ENCODE measurements at places on chromosomes 2 and 18.

- DNase-seq = no peak
These were observed 163.2 kb downstream of the WDPCP start for GRCh38 chr2:63425079-63425416.

GRCh38 chr2:2046497-2046896 is 284.6 kb downstream of the MYT1L start:
- DNase-seq = no peak

- no peak for DNase-seq
These were observed 625.6 kb downstream of the EPHA4 start for GRCh38 chr2:220946552-220946951.

GRCh38 chr2:109266998-109267854 is 138.2 kb downstream of the SH3RF3 start:
- DNase-seq = no peak

DNA sequence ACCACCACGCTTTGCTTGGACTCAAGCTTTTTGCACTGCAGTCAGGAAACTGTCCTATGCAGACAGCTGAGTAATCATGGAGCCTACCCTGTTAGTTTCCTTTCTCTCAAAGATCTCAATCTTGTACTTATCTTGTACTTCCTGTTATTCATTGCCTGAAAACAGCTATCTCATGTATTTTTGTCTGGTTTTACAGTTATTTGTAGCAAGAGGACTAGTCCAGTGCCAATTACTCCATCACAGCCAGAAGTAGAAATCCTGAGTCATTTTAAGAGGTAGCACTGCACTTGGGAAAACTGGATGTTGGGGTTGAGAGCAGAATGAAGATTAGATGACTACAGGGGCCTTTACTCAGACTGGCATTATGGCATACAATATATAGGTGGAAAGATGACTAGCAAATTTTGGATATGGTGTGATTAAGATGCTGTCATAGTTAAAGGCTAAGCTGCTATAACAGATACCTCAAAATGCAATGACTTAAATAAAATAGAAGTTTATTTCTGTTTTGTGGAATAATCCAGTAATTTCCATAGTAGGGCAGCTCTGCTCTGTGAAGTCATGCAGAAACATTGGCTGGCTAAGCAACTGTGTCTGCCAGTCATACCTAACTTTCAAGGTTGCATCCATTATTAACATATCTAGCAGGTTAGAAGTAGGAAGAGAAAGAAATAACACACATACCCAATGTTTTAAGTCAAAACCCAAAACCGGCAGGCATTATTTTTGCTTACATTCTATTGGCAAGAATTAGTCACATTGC is 21.1 kb upstream of the CHMP3 start:
- DNase-seq = no peak

- DNase-seq = no peak
These were observed 103.4 kb downstream of the DYSF start for GRCh38 chr2:71556692-71557250.

DNA sequence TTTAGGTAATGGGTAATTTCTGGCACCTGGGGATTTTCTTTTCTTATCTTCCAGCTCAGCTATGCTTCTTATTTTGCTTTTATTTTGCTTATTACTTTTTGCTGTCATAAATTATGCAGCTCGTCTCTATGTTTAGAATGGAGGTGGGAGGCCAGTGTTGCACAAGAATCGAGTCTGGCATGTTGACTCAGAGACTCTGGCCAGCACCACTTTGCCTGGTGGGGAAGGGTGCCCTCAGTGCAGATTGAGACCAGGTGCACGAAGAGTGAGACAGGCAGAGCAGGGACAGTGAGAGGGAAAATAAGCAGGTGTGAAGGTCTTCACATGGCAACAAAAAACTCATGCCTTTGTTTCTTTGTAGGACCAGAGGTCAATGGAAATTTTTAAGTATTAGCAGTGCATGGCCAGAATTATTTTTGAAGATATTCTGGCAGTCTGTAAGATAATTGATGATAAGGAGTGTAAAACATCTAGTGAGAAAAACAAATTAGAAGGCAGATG is 59.2 kb upstream of the SLC5A7 start:
- no peak for DNase-seq

DNA sequence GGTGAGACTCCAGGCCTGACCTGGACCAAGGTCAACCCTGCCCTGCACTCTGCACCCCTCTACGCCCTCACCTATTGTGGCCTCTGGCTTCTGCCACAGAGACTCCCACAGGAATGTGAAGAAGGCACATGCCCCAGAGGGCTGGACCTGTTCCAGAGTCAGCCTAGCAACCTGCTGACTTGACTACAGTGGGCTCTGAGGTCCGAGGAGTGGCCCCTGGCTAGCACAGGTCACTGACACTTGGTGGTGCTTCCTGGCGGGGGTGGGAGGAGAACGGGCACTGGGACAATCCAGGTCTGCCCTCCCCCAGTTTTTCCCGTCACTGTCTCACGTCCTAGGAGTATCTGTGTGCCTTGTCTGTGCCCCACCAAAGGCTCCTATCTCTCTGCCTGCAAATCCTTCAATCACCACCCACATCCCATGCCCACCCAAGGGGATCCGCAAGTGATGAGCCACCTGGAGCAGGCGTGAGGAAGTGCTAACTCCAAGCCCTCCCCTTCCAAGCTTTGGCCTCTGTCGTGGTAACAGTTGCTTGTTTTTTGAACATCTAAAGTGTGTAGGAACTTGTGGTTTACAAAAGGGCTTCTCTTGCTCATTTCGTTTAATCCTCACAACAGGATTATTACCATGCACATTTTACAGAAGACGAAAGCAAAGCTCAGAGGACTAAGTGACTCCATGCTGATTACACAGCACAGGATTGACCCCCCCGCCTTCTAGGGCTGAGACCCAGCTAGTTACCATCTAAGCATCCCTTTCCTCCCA is 86.2 kb downstream of the MCFD2 start:
- no peak for DNase-seq

- DNase-seq = no peak
These were observed 373.1 kb downstream of the CMPK2 start for GRCh38 chr2:6492573-6492972.

GRCh38 chr2:222310747-222311318 is 12.0 kb upstream of the PAX3 start:
- DNase-seq = no peak

GRCh38 chr2:102025016-102025501 is 33.3 kb downstream of the IL1R2 start:
- DNase-seq = no peak

GRCh38 chr2:172919732-172920131 is 155.9 kb upstream of the MAP3K20 start:
- DNase-seq = no peak

- peak; percentile 49 for DNase-seq
These were observed 49.0 kb downstream of the SETBP1 start for GRCh38 chr18:44729631-44730101.

GRCh38 chr18:44796429-44797428 is 116.0 kb downstream of the SETBP1 start:
- no peak for DNase-seq

- DNase-seq = no peak
These were observed 37.6 kb upstream of the TAF1B start for GRCh38 chr2:9805435-9806297.

- no peak for DNase-seq
These were observed 201.5 kb upstream of the BOD1L2 start for GRCh38 chr18:56945171-56946083.

GRCh38 chr2:219029829-219030165 is 11.5 kb downstream of the CFAP65 start:
- DNase-seq = peak; percentile 71

DNA sequence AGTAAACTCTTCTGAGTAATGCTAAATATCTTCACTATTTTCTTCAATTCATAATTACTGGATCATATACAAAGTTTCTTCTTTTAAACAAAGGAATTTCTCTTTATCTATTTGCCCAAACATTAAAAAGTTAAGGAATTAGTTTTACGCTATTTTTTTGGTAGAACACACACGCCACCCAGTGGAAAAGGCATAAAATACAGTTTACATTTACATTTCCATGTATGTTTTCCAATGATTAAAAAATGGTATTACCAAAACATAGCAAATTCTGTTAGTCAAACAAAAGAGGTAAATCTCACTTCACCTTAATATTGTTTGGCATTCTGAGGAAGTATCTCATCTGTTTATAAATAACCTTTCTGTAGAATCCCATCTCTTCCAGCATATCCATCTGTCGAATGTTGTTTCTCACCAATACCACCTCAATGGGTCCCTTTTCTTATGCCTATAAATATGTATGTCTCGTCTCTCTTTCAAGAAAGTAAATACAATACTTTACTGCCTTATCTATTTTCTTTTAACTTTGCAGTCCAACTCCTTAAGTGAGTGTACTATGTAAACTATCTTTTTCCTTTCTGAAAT is 7.2 kb downstream of the BOLL start:
- no peak for DNase-seq

DNA sequence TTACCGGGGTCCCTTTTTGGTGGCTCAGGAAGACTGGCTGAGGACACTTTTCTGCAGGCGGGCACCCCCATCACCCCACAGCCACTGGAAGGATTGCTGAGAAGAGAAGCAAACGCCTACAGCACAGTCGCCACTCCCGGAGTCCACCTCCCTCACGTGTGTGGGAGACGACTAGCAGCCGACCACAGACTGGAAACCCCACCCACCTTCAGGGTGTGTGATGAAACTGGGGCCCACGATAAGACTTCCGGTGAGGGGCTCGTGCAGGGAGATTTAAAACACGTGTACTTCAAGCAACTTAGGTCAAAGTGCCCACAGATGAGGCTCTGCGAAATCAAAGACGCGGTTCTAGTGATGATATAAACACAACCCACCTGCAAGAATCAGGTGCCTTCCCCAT is 26.3 kb downstream of the MBP start:
- peak; percentile 83 for DNase-seq

DNA sequence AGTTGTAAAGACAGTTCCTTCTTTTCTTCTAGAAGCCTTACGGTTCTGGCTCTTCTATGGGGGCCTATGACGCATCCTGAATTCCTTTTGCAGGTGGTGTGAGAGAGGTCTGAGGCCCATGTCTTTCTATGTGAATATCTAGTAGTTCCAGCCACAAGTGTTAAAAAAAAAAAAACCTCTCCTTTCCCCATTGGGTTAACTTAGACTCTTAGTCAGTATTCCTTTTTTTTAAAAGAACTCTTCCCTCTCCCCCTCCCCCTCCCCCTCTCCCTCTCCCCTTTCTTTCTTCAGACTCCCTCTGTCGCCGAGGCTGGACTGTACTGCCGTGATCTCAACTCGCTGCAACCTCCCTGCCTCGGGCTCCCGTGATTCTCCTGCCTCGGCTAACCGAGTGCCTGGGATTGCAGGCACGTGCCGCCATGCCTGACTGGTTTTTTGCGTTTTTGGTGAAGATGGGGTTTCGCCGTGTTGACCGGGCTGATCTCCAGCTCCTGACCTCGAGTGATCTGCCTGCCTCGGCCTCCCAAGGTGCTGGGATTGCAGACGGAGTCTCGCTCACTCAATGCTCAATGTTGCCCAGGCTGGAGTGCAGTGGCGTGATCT is 11.4 kb upstream of the CIDEA start:
- no peak for DNase-seq

GRCh38 chr2:180705551-180705950 is 274.9 kb upstream of the UBE2E3 start:
- no peak for DNase-seq

- no peak for DNase-seq
These were observed 84.2 kb downstream of the MALT1 start for GRCh38 chr18:58755304-58756010.

DNA sequence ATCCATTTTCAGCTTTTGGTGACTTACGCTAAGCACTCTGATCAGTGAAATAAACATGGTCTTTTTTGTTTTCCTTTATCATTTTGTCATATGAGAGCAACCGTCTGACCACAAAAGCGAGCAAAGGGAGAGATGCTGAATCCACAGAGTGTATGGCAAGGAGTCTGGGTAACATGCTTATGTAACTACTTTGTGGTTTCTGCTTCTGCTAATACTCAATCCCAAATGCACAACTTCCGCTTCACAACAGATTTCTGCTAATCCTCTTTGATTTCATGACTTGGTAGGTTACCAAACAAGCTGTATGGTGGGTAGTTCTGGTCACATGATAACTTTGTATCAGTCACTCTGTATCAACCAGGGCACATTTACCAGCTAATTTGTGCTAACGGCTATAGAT is 908.4 kb upstream of the CRIM1 start:
- no peak for DNase-seq

- no peak for DNase-seq
These were observed 82.8 kb downstream of the INHBB start for GRCh38 chr2:120428748-120429147.

- no peak for DNase-seq
These were observed 292.7 kb upstream of the SLC39A10 start for GRCh38 chr2:195364015-195364965.

GRCh38 chr2:217993138-217993537 is 9.7 kb downstream of the TNS1 start:
- DNase-seq = no peak

GRCh38 chr18:63831080-63831788 is 56.0 kb downstream of the SERPINB7 start:
- DNase-seq = no peak

DNA sequence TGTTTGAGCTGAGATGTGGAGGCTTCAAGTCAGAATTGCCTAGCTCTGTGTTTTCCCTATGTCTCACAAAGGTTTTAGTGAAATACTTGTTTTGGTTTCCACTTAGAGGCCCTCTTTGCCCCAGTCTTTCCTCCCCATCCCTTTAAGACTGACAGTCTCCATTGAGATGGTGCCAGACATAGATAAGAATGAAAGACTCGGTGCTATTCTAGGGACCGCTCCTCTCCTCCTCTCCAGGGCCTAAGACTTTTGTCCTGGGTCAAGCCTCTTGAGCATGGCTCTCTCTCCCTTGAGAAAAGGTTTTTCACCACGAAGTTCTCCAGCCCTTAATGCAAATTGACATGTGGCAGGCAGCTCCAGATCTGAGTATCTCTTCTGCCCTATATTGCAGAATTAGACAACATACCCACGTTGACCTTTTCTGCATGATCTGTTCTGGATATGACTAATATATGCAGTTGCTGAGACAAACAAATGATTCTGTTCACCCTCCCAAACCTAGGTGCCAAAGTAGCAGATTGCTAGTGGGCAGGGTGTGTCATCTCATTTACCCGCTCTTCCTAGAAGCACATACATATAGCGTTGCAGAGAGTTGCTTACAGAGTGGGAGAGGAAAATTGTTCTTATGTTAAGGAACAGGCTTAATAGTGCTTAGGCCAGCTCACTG is 47.5 kb upstream of the ACSL3 start:
- DNase-seq = no peak

DNA sequence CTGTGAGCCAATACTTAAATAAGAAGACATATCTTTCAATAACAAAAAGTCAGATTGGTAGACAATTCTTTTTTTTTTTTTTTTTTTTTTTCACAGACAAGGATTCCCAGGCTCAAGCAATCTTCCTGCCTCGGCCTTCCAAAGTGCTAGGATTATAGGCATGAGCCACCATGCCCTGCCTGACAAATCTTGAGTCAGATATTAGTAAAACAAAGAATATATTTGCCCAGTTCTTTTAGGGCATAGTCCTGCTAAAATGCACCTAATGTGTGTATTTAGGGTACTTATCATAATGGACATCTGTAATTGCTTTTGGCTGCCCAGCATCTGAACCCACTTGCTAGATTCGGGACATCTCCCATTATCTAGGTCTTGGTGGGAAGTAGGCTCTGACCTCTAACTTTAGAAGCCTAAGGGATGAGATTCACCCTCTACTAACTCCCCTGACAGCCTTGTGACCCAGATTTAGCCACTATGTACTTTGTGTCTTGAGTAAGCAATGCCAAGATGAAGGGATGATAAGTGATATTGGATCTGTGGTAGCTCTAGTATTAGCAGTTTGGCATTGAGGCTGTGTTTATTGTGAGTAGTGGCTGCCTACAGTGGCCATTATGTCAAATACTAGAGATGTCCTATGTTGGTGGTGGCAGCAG is 18.5 kb upstream of the PSME4 start:
- DNase-seq = no peak
